ENCODE measurements at places on chromosomes 4 and X.
A peak's percentile ranks its signal among the peaks of the same experiment; 100 is the strongest.

- no peak for DNase-seq
These were observed 182.1 kb upstream of the MAP3K15 start for GRCh38 chrX:19697416-19697815.

DNA sequence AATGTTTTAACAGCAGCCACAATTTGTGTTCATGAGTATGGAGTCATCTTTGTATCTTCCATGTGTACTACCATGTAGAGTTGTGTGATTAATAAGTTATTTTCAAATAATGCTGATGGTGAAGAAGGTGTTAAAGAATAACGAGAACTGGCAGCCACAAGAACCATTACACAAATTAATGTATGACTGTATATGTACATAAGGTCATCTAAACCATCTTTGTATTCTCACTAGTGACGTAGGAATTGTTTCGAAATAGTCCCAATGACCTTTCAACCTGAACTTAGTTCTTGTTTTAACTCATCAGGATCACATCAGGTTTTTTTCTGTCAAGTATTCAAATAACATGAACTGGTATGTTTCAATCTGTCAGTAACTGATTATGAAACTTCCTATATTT is 48.3 kb upstream of the NOCT start:
- no peak for DNase-seq

GRCh38 chrX:46777971-46778810 is 19.3 kb upstream of the SLC9A7 start:
- DNase-seq, result no peak

DNA sequence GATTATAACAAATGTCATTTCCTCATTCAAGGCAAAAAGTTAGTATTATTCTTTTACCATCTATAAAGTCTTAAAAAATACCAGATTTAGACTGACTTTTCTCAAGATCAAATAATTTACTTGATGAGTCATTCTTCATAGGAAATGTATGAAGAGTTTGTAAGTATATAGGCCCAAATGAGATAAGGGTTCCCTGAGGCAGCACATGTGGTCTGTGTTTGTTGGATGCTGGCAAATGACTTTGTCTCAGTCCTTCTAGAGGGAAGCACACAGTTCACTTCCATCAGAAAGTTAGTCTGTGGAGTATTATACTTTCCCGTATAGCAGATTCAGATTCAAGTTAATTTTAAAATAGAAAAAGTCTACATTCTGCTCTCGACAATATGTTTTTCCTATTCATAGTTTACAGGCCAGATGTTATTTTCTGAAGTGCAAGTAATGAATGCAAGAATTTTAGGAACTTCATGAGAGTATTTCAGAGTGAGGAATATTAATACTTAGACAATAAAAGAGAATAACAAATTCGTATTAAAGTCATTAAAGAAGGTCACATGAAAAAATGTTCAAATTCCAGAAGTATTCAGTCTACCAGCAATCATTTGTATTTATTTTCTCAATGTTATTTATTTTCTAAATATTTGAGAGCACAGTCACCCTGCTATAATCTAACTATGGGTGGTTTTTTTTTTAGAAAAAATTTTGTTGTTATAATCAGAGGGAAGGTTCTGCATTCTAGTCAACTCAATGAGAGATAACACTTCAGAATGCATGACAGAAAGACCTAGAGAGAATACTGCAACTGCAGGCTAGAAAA is 601.8 kb upstream of the ZFP42 start:
- DNase-seq, result no peak

- peak; percentile 67 for DNase-seq
These were observed 3.9 kb downstream of the MAML3 start for GRCh38 chr4:140149846-140150635.

DNA sequence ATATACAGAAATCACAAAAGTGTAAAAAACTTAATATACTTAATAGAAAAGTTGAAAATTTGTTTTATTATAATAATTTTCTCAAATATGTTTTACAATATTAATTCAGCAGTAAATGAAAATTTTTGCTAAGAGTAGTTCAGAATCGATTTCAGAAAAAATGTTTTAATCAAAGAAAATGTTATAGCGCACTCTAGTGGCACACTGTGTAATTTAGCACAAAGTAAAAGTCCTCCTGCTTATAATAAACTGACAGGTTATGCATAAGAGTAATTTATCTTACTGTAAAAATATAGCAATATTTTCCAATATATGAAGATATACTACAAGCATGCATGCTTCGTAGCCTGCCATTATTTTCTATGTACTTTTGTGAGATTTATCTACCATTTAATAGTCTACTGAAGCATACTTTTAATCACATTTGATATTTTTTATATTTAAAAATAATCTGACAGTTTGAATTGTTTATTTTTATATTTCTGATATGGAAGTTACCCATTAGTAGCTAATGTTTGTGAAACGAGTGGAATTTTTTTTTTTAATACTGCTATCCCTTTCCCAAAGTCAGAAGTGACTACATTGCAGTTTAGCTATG is 217.9 kb upstream of the KLHL4 start:
- no peak for DNase-seq

GRCh38 chr4:55444827-55445226 is 49.1 kb downstream of the TMEM165 start:
- no peak for DNase-seq

- no peak for DNase-seq
These were observed 94.8 kb upstream of the ELOVL6 start for GRCh38 chr4:110292994-110293744.

GRCh38 chr4:25687773-25688172 is 32.1 kb downstream of the SLC34A2 start:
- DNase-seq, result no peak

GRCh38 chrX:49230500-49231232 is 2.5 kb downstream of the CACNA1F start:
- DNase-seq, result peak; percentile 72

- DNase-seq, result no peak
These were observed 530 bp upstream of the NMU start for GRCh38 chr4:55636656-55636999.

DNA sequence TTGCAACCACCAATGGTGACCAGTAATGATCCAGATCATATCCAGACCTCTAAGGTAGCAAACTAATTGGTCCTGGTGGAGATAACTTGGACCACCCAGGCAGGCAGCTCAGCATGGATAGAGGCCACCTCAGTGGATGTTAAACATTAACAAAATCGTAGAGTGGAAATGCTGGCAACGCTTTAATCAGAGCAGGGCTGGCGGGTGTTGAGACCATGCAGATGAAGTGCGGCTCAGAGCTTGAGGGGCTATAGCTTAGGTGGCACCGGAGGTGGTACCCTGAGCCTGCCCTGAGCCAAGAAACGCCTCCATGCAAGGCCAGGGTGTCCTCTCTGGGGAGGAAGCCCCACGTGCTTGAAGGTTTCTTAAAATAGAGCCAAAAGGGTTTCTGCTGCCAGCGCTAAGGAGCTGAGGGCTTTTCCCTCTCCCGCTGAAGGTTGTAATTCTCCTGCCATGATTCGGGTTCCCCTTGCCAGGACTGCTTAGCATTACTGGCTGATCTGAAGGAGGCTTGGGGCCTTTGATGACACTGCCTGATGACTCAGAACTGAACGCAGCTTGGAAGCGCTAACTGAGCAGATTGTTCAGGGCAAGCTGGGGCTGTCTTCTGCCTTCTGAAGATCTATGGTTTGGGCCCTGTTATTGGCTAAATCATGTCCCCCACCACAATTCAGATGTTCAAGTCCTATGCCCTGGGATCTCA is 177.8 kb upstream of the ATP6AP2 start:
- DNase-seq, result no peak

DNA sequence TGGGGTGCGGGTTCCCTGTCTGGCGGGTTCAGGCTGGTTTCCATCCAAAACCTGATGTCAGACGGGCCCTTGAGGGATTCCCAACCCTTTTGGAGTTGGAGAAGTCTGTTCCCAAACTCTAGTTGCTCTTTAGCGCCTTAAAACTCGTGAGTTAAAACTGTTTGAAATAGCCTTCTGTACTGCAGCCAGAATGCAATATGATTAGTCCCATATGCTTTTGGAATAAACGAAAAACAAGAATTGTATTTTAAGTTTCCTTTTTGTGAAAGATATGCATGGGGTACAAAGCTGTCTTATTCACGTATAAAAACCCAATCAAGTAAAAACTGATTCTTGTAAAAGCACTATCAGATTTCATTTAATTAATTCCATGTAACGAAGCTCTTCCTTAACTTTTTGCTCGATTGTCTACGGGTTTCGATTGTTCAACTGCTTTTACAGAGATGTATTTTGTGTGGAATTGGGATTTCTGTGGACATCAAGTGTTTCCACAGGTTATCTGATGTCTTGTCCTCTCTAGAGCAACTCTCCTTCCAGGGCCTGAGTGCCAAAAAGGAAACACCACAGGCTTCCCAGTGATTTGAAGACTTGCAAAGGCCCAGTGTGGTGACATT is 49.5 kb downstream of the CLDN34 start:
- no peak for DNase-seq

GRCh38 chrX:10656214-10656613 is 35.8 kb upstream of the MID1 start:
- no peak for DNase-seq

- DNase-seq, result no peak
These were observed 177.4 kb downstream of the PALLD start for GRCh38 chr4:168674077-168674747.

DNA sequence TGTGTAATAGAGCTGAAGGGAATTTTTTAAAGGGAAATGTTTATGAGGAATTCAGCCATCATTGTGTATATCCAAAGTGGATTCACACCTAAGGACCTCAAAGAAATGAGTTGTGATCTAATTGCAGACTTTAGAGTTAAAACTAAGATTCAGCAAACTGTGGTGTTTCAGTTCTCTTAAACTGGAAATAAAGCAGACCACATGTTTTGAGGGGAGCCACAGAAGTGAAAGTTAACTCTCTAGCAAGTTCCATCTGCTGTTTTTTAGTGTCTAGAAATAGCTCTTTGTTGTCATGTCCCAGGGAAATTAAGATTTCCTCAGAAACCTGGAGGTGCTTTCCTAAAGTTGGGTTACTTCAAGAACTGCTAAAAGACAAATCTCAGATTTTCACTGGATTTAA is 97.3 kb upstream of the DDX3X start:
- no peak for DNase-seq

- no peak for DNase-seq
These were observed 23.8 kb downstream of the ENPP6 start for GRCh38 chr4:184193556-184194525.

GRCh38 chr4:69069085-69069484 is 27.2 kb upstream of the UGT2B7 start:
- no peak for DNase-seq

GRCh38 chr4:140152013-140152703 is 1.8 kb downstream of the MAML3 start:
- peak; percentile 81 for DNase-seq

- DNase-seq, result no peak
These were observed 10.5 kb downstream of the RASSF6 start for GRCh38 chr4:73609706-73610105.

DNA sequence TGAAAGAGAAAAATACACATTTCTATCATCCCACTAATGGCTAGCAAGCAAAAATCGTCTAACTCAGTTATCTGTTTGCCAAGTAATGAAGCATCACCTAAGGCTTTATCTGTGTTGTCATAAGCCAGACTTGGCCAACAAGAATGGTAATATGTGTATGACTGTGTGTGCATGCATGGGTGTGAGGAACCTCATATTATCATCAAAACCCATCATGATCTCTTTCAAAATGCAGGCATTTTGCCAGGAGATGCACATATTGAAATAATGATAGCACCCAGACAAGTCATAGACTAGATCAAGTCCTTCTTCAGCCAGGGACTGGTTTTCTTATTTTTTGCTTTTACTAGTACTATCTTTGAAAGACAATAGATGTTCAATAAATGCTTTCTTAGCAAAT is 172.5 kb upstream of the FMR1 start:
- no peak for DNase-seq

DNA sequence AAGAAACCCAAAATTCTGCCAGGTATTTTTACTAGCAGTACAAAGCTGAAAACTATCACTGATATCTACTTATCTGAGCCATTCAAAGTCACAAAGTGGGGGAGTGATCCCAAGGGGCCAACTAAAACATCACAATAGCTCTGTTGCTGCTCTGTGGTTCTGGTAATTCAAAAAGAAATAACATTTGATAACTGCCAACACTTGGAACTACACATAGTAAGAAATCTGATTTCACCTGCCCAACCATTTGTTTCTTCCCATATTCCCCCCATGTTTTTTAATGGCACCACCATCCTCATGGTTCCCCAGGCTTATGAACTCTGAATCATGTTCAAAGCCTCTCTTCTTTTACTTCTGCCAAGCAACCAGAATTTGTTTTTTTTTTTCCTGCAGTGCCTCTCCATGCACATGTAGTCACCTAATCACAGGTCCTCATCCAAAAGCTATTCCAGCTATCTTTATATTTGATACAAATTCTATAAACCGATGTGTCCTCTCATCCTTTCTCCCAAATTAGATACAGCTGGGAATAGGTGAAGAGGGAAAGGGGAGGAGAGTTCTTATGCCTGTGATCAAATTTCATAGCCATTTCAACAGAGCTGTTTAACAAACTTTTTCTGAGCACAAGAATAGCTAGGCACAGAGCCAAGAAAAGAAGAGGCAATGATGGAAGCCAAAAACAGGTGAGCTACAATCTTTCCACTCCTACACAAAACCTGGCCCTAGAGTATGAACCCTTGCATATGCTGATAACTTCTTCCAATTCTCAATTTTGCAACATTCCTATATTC is 7.7 kb downstream of the AMMECR1 start:
- no peak for DNase-seq
